Activated T-helper 1 cell treated with anti-CD3 and anti-CD28 coated beads, Interleukin-12 subunit alpha, Interleukin-12 subunit beta, Interleukin-2, Interleukin-4 antibody, amounts not matched to agents 30 ng/mL and 10 ng/mL and 1 ng/mL, durations not matched to agents 14 hours and 24 hours and 36 hours (primary cell): ENCODE measurements at places on chromosomes 1 and 21. TPM values are rescaled to one million over a fixed set of nuclear protein-coding genes. Genes with fewer than 3 reads are reported as not detected.

The AKR7A3 gene
- total RNA-seq, result 1.2 and 1.7 TPM in 2 replicates

The S100A2 gene
- 0.21 and 1.1 TPM in 2 replicates for total RNA-seq

The ZBTB37 gene
- 9.2 and 9.4 TPM in 2 replicates for total RNA-seq

The SGIP1 gene
- total RNA-seq, result not detected in 2 replicates

The SPRR2F gene
- total RNA-seq, result not detected in 2 replicates

The RBBP4 gene
- total RNA-seq, result 315 TPM in 2 replicates

The TTC34 gene
- 1.7 and 1.8 TPM in 2 replicates for total RNA-seq

The KCNH1 gene
- not detected in 2 replicates for total RNA-seq

The FCRLA gene
- not detected in 2 replicates for total RNA-seq

The COL6A1 gene
- total RNA-seq, result 0.42 and 0.62 TPM in 2 replicates

The TP73 gene
- 1.4 and 1.5 TPM in 2 replicates for total RNA-seq

The VWA5B1 gene
- total RNA-seq, result 0.05 TPM in 1 of 2 replicates, not detected in the other

The AADACL3 gene
- total RNA-seq, result not detected in 2 replicates

The ANKRD35 gene
- total RNA-seq, result 0.37 and 0.52 TPM in 2 replicates

The MAP3K6 gene
- 11.2 and 13.7 TPM in 2 replicates for total RNA-seq

The GRIK3 gene
- not detected in 2 replicates for total RNA-seq
